ENCODE measurements at places on chromosomes 3 and 15. TPM values are rescaled to one million over a fixed set of nuclear protein-coding genes. Genes with fewer than 3 reads are reported as not detected.

DNA sequence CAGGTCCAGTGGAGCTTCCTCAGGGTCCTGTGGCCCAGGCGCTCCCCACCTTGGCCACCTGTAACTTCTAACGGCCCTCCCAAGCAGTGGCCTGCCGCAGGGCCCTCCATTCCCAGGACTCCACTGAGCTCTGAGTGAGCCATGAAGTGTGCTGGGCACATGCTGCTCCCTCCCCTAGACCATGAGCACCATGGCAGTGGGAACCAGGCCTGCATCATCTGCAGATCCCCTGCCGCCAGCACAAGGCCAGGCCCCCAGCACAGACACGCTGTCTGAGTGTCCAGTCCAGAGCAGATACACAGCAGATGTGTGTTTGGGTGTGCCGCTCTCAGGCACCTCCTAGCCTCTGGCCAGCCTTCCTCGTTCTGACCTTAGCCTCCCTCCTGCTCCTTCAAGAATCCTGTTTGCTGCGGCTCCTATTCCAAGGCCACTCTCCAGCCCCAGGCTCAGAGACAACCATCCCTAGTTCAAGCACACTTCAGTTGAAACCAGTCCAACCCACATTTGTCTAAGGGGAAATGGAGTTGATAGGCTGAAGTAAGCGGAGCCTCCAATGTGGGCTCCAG, 7.0 kb upstream of the KLF15 start:
- no peak overlapping the region for H3K4me3 ChIP-seq
- H3K27ac ChIP-seq: no peak overlapping the region
- H3K27me3 ChIP-seq: no peaks in the 10 kb centered on the region
- H3K4me1 ChIP-seq: no peaks in the 10 kb centered on the region

DNA sequence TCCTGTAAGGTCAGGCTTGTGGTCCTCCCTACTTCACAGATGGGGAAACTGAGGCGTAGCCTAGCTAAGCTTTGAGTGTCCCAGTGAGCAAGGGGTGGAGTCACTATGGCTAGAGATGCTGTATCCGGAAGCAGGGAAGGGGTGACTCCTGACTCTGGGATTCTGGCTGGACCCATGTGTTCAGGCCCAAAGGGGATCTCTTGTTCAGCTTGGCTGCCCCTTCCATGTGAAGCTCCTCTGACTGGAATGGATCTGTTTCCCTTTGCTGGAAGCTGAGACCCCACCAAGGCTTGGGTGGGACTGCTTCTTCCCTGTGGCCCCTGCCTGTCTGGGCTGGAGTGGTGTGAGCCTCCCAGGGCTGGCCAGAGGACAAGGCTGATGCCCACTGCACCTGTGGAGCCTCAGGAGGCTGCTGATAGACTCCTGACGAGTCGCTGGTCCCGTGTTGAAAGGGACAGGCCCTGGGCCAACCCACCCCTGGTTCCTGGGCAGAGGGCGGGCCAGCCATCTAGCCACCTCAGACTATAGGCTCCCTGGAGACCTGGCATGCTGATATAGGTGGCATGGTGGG, 1.0 kb downstream of the MAPKAPK3 start:
- peak overlapping the region; percentile 86 for H3K4me3 ChIP-seq
- H3K27me3 ChIP-seq: no peaks in the 10 kb centered on the region
- H3K36me3 ChIP-seq: peaks cover 9% of the 10 kb centered on the region

DNA sequence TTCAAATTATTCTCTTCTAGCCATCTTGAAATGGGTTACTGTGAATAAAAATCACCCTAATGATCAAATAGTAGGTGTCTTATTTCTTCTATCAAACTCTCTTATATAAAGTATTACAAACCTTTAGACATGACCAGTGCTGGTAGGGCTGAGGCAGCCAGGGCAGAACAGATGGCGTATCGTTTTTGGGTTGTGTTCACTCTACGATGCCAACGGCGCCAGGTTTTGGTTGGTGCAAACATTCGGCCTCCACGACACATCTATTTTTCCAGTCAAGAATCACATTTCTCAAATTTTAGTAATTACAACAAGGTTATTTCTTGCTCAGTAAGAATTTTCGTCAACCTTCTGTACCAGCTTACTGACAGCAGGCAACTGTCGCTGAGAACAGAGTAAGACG, 2.2 kb downstream of the RPL4 start:
- peaks cover 48% of the 10 kb centered on the region for H3K36me3 ChIP-seq
- H3K4me3 ChIP-seq: no peak overlapping the region
- H3K27ac ChIP-seq: no peak overlapping the region
- H3K27me3 ChIP-seq: no peaks in the 10 kb centered on the region

DNA sequence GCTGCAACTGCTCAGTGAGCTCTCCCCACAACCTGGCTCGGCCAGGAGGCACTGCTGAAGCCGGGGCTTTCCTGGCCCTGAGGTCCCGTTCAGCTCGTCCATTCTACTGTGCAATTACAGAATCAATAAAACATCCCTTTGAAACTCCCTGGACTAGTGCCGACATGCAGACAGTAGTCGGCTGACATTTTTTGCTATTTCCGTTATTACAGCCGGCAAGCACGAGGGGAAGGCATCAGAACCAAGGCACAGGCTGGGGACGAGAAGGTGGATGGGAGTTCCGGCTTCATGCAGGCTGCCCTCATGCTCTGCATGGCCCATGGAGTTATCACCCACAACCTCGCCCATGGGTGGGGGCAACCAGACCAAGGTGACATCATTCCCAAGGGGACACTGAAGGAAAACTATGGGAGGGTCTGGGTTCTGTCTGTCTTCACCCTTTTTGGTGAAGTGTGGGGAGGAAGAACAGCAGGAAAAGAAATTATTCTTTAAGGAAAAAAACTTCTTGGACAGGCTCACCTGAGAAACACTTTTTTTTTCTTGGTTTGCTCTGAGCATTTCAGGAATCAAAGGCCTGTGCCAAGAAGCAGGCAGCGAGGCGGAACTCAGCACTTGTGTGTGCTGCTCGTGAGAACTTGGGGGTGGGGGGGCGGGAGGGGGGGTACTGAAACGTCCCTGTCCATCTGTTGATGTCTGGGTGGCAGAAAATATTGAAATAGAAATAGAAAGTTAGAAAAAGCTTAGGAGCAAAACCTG, 154.5 kb downstream of the FOXP1 start:
- no peaks in the 10 kb centered on the region for H3K27me3 ChIP-seq
- H3K27ac ChIP-seq: peak overlapping the region; percentile 54
- DNase-seq: no peak
- H3K4me3 ChIP-seq: peak overlapping the region; percentile 38
- H3K4me1 ChIP-seq: peaks cover 51% of the 10 kb centered on the region

DNA sequence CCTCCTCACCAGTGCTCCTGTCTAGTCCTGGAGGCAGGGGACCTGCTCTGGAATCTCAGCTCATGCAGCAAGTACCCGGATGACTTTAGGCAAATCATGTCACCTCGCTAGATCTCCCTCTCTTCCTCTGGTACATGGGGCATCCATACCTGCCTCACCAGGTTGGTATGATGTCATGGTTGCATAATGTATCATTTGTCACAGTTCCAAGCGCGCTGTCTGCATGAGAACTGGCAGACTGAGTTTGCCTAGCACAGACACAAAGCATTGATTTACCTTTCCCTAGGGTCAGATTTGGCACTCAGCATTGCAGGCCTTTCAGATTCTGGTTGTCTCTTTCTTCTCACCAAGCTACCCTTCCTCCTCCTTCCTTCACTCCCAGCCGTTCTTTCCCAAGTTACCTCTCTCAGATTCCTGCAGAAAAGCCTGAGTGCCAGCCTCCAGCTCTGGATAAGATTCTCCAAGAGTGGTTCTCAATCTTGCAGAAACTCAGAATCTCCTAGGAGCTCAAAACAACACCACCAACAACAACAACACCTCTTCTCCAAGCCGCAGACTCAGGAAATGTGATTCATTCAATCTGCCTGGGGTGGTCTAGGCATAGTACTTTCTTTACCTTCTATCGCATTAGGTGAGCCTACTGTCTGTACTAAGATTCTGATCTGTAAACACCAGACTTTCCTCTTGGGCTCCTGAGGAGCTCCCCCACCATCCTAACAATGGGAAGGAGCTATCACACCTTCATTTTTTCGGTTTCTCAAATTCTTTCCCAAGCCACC, 29.5 kb downstream of the FAM43A start:
- no peak for DNase-seq
- no peak overlapping the region for H3K4me3 ChIP-seq
- H3K27ac ChIP-seq: no peak overlapping the region
- H3K36me3 ChIP-seq: no peaks in the 10 kb centered on the region
- peaks cover 12% of the 10 kb centered on the region for H3K4me1 ChIP-seq
- H3K27me3 ChIP-seq: no peaks in the 10 kb centered on the region

GRCh38 chr3:124965413-124965812, 30.9 kb upstream of the MUC13 start:
- H3K4me1 ChIP-seq: peaks cover 64% of the 10 kb centered on the region
- no peak for DNase-seq
- H3K27me3 ChIP-seq: no peaks in the 10 kb centered on the region
- H3K4me3 ChIP-seq: no peak overlapping the region
- H3K27ac ChIP-seq: no peak overlapping the region
- H3K36me3 ChIP-seq: peaks cover 30% of the 10 kb centered on the region

DNA sequence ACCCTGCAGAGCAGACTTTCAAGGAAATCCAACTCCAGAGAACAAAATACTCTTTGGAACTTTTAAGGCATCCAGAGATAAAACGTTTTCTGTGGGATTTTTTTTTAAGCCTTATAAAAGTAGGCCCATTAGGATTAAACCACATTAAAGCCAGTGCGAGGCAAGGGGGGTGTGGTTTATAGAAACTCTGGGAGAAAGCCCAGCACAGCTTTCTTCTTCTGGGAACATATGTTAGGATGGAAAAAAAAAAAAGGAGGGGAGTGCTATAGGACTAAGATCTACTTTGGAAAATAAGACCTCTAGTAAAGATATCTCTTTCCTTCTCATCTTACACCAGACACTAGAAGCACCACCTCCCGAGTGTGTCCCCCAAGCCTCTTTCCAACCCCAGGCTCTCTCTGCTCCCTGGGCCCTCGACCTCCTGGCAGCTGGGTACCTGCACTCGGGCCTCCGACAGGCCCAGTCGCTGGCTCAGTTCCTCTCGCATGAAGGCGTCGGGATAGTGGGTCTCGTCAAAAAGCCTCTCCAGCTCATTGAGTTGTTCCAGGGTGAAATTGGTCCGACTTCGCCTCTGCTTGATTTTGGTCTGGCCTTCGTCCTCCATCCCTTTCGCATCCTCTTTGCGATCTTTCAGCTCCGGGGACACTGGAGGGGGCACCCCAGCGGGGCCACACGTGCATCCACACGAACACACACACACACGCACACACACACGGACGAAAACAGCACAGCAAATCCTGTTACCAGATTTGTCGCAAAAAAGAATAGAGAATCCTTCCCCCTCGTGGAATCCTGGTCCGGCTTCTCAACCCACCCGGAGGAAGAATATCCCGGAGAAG, 3.8 kb downstream of the SHOX2 start:
- H3K4me1 ChIP-seq: peaks cover 36% of the 10 kb centered on the region
- H3K36me3 ChIP-seq: no peaks in the 10 kb centered on the region
- H3K4me3 ChIP-seq: no peak overlapping the region
- DNase-seq: no peak

KCNMB2 gene
- total RNA-seq: 5.7 TPM

- DNase-seq: no peak
- no peaks in the 10 kb centered on the region for H3K4me1 ChIP-seq
- no peaks in the 10 kb centered on the region for H3K27me3 ChIP-seq
- no peak overlapping the region for H3K27ac ChIP-seq
Measured at GRCh38 chr15:26682598-26683164, 90.2 kb downstream of the GABRB3 start.

TRPM1 gene
- not detected for total RNA-seq

GRCh38 chr15:72110355-72110754, 7.6 kb downstream of the MYO9A start:
- H3K4me3 ChIP-seq: no peak overlapping the region
- H3K27ac ChIP-seq: no peak overlapping the region
- H3K4me1 ChIP-seq: peaks cover 28% of the 10 kb centered on the region
- H3K36me3 ChIP-seq: no peaks in the 10 kb centered on the region

DNA sequence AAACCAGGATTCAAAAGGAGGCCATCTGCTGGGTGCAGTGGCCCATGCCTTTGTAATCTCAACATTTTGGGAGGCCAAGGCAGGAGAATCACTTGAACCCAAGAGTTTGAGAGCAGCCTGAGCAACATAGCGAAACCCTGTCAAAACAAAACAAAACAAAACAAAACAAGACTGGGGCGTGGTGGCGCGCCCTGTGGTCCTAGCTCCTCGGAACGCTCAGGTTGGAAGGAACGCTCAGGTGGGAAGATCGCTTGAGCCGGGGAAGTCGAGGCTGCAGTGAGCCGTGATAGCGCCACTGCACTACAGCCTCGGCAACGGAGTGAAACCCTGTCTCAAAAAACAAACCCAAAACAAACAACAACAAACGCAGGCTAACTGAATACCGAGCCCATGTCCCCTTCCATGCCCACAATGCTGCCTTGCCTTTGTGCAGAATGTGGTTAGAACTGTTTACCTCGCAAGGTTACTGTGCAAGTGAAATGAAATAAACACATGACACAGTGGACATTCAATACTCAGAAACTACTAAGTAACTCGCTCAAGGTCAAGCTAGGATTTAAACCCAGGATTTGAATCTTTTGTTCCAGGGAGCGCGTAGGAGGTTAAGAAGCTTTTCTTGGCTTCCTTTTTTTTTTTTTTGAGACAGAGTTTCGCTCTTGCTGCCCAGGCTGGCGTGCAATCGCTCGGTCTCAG, 766 bp upstream of the EMC4 start:
- no peak for DNase-seq
- peaks cover 18% of the 10 kb centered on the region for H3K4me1 ChIP-seq
- H3K27ac ChIP-seq: peak overlapping the region; percentile 86
- H3K27me3 ChIP-seq: no peaks in the 10 kb centered on the region
- peak overlapping the region; percentile 84 for H3K4me3 ChIP-seq

MEX3B gene
- total RNA-seq: 2.2 TPM

GRCh38 chr3:168123201-168124176, 27.8 kb upstream of the GOLIM4 start:
- DNase-seq: no peak
- H3K27ac ChIP-seq: peak overlapping the region; percentile 41
- no peaks in the 10 kb centered on the region for H3K36me3 ChIP-seq
- H3K4me1 ChIP-seq: no peaks in the 10 kb centered on the region
- H3K4me3 ChIP-seq: no peak overlapping the region
- no peaks in the 10 kb centered on the region for H3K27me3 ChIP-seq

DNA sequence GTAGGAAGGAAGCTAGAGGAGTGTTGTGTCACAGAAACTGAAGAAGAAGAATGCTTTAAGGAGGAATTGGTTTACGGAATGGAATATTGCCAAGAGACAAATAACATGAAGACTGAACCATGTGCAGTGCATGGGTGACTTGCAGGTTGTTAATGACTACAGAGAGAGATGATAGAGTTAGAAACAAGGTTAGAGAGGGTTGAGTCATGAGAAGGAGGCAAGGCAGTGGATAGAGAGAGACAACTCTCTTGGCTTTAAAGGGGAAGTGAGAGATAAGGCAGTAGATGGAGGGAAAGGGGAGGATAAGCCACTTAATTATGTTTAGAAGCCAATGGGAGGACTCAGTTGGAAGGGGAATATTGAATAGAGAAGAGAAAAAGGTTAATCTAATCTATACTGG, 119.3 kb upstream of the CCNL1 start:
- peaks cover 3% of the 10 kb centered on the region for H3K4me1 ChIP-seq
- DNase-seq: no peak
- H3K27ac ChIP-seq: no peak overlapping the region

Measured in heart left ventricle (tissue), 16 donors.